NCI-H2171 (cell line): ENCODE measurements at places on chromosomes 12 and 14.

GRCh38 chr12:48296586-48297282, 54.0 kb downstream of the ZNF641 start:
- DNase-seq = peak; percentile 14

DNA sequence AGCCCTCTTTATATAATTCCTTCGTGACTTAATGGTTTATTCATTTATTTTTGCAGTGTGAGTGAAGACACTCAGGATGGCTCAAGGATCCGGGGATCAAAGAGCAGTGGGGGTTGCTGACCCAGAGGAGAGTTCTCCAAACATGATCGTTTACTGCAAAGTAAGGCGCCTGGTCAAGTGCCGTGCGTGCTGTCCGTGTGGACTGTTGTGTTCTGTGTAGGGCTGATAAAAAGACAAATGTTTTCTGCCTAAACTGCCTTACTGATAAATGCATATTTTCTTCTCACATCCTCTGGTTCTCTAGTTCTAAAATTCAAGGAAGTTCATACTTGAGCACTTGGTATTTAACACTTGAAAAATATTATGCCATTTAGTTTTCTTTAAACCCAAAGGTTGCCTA, 32.5 kb downstream of the RGS6 start:
- no peak for DNase-seq

DNA sequence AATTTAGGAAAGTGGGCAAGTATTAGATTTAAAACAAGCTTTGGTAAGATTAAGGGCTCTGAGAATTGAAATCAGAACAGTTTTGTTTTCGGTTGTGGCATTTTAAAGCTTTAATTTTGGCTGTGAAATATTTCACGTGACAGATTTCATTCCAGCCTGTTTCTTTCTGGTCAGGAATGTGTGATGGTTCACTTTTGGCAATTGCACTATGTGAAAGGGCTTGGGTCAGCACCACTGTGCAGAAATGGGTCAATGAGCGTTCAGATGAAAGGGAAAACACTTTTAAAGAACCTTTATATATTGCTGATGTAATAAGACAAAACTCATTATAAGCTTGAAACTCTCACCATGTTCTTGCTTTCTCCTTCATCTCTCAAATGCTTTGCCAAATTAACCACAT, 17.1 kb downstream of the NUBPL start:
- no peak for DNase-seq

GRCh38 chr12:32450363-32450762, 51.0 kb downstream of the FGD4 start:
- DNase-seq = no peak

GRCh38 chr14:57574617-57575288, 81.1 kb upstream of the CCDC198 start:
- DNase-seq = no peak

DNA sequence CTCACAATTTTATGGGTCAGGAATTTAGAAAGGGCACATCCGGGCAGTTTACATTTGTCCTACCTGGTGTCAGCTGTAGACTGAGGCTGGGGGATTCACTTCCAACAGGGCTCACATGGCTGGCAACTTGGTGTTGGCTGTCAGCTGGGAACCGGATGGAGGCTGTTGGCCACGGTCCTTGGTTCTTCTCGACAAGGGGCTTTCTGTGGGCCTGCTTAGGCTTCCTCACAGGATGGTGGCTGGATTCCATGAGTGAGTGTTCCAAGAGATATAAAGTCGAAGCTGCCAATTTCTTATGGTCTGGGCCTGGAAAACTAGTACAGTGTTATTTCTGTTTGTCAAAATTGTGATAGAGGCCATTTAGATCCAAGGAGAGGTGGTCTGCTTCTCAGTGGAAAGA, 127.9 kb downstream of the PTCSC3 start:
- no peak for DNase-seq
